Adrenal gland (tissue), 19 donors: ENCODE measurements at places on chromosomes 2 and 18. TPM values are rescaled to one million over a fixed set of nuclear protein-coding genes. Genes with fewer than 3 reads are reported as not detected.

Gene BMP10
- polyA plus RNA-seq: not detected

Gene ESPNL
- 0.03 TPM for polyA plus RNA-seq

Gene UGT1A5
- polyA plus RNA-seq: not detected

Gene RND3
- 40.2 TPM for polyA plus RNA-seq

Gene CNDP1
- polyA plus RNA-seq: not detected

Gene ITSN2
- 39.2 TPM for polyA plus RNA-seq

Gene FOXD4L1
- 0.07 TPM for polyA plus RNA-seq

Gene ZDBF2
- 10.0 TPM for polyA plus RNA-seq

Gene CLIP4
- polyA plus RNA-seq: 7.3 TPM

Gene MAL
- polyA plus RNA-seq: 1.2 TPM

Gene MC5R
- not detected for polyA plus RNA-seq

Gene LDLRAD4
- polyA plus RNA-seq: 3.9 TPM

Gene CIDEA
- polyA plus RNA-seq: 18.5 TPM

Gene ELAC1
- polyA plus RNA-seq: 20.0 TPM

Gene HOXD13
- not detected for polyA plus RNA-seq

Gene MALT1
- polyA plus RNA-seq: 4.8 TPM

Gene DIS3L2
- 28.8 TPM for polyA plus RNA-seq

Gene CCDC85A
- polyA plus RNA-seq: 0.13 TPM

Gene TWIST2
- polyA plus RNA-seq: 15.1 TPM

Gene OTOF
- polyA plus RNA-seq: 0.33 TPM

Gene FAM228A
- 0.64 TPM for polyA plus RNA-seq

Gene KCNG2
- not detected for polyA plus RNA-seq

Gene ECEL1
- polyA plus RNA-seq: 20.7 TPM

Gene CXCR1
- polyA plus RNA-seq: 0.07 TPM

Gene GATA6
- polyA plus RNA-seq: 31.3 TPM

Gene CD8B
- 0.57 TPM for polyA plus RNA-seq

Gene ABCB11
- polyA plus RNA-seq: 0.13 TPM

Gene ANKRD53
- 4.3 TPM for polyA plus RNA-seq

Gene CENPA
- polyA plus RNA-seq: 1.1 TPM

Gene MEP1B
- polyA plus RNA-seq: not detected

Gene KCNF1
- not detected for polyA plus RNA-seq

Gene INPP5D
- 4.5 TPM for polyA plus RNA-seq

Gene RPL37A
- 2,278 TPM for polyA plus RNA-seq

Gene GDF7
- polyA plus RNA-seq: 0.22 TPM

Gene RBFA
- polyA plus RNA-seq: 31.9 TPM

Gene ZNF804A
- 0.10 TPM for polyA plus RNA-seq

Gene ANKRD30B
- polyA plus RNA-seq: 0.64 TPM

Gene TRMT61B
- 25.5 TPM for polyA plus RNA-seq

Gene PTH2R
- polyA plus RNA-seq: 0.11 TPM

Gene SOCS6
- polyA plus RNA-seq: 16.1 TPM

Gene ATP6V1C2
- 7.7 TPM for polyA plus RNA-seq

Gene KCNJ13
- polyA plus RNA-seq: not detected

Gene RFTN2
- 1.9 TPM for polyA plus RNA-seq

Gene REEP1
- 1.7 TPM for polyA plus RNA-seq

Gene TACR1
- polyA plus RNA-seq: 0.15 TPM

Gene IHH
- not detected for polyA plus RNA-seq

Gene KCNJ3
- polyA plus RNA-seq: 0.30 TPM

Gene SIX3
- polyA plus RNA-seq: not detected

Gene ACKR3
- 3.3 TPM for polyA plus RNA-seq

Gene GORASP2
- 30.2 TPM for polyA plus RNA-seq

Gene THSD7B
- polyA plus RNA-seq: 0.08 TPM

Gene USP14
- 12.0 TPM for polyA plus RNA-seq

Gene PTPRM
- polyA plus RNA-seq: 59.0 TPM

Gene MAPK4
- 128 TPM for polyA plus RNA-seq

Gene TMEM37
- 7.2 TPM for polyA plus RNA-seq

Gene CCDC93
- 10.9 TPM for polyA plus RNA-seq

Gene TUBA3D
- polyA plus RNA-seq: not detected
